ENCODE measurements at places on chromosomes 7 and 10.

- DNase-seq, result peak; percentile 92
Observed at GRCh38 chr7:141654551-141654950, 47.4 kb downstream of the DENND11 start.

DNA sequence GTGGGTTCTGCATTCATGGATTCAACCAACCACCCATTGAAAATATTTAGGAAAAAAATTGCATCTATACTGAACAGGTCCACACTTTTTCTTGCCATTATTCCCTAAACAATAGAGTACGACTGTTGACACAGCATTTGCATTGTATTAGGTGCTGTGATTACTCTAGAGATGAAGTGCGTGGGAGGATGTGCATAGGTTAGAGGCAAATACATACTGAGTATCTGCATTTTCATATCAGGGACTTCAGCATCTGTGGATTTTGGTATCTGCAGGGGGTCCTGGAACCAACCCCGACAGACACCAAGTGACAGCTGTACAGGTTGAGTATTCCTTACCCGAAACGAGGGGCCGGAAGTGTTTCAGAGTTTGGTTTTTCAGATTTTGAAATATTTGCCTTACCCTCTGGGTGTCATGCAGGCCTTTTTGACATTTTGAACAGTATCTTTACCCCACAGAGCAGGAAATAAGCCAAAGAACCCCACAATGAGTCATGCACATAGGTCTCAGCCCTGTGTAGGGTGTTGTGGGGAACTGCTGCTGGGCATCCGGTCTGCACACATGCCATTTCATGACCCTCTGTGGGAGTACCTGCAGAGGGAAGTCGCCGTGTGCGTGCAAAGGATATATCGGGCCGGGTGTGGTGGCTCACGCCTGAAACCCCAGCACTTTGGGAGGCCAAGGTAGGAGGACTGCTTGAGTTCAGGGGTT lies 14.5 kb downstream of the NUDT5 start:
- DNase-seq, result no peak

- no peak for DNase-seq
Observed at GRCh38 chr10:85795460-85795859, 571.1 kb downstream of the GRID1 start.

DNA sequence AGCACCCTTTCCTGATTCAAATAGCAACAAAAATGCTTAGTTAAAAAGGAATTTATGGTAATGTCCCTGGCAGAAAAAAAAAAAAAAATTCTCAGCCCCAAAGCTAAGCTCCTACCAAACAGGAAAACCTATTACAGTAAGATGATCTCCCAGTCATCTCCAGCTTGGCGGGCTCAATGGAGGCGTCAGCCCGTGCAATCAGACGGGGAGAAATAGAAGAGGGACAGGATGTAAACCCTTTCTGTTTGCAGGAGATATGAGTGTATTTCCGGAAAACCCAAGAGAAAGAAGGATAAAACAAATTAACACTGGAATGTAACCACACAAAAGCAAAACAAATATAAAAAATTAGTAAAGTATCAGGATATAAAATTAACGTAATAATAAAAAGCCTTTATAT lies 242.8 kb downstream of the TCERG1L start:
- DNase-seq, result no peak

- no peak for DNase-seq
Observed at GRCh38 chr7:75599244-75599781, 107.2 kb downstream of the SPDYE5 start.

- no peak for DNase-seq
Observed at GRCh38 chr10:46310851-46311250, 24.1 kb downstream of the ANTXRL start.

- DNase-seq, result no peak
Observed at GRCh38 chr7:137040745-137041144, 172.3 kb downstream of the CHRM2 start.

DNA sequence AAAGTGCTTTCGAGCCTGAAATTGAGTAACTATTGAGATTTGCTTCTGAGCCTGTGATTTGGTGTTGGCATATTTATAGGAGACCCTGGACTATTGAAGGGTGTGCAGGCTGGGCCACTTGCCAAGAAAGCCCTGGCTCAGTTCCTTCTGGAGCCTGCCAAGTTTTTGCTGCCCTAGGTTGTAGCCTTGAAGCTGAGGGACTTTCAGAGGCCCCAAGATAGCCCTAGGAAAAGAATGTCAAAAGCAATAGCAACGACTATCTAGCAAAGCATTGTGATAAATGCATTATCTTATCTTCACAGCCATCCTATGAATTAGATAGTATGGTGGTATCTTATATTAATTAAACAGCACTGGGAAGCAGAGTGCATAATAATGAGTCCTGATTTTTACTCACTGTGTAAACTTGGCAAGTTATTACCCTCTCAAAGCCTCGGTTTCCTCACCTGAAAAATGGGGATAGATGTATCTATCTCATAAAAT lies 473.7 kb upstream of the PODXL start:
- DNase-seq, result no peak

DNA sequence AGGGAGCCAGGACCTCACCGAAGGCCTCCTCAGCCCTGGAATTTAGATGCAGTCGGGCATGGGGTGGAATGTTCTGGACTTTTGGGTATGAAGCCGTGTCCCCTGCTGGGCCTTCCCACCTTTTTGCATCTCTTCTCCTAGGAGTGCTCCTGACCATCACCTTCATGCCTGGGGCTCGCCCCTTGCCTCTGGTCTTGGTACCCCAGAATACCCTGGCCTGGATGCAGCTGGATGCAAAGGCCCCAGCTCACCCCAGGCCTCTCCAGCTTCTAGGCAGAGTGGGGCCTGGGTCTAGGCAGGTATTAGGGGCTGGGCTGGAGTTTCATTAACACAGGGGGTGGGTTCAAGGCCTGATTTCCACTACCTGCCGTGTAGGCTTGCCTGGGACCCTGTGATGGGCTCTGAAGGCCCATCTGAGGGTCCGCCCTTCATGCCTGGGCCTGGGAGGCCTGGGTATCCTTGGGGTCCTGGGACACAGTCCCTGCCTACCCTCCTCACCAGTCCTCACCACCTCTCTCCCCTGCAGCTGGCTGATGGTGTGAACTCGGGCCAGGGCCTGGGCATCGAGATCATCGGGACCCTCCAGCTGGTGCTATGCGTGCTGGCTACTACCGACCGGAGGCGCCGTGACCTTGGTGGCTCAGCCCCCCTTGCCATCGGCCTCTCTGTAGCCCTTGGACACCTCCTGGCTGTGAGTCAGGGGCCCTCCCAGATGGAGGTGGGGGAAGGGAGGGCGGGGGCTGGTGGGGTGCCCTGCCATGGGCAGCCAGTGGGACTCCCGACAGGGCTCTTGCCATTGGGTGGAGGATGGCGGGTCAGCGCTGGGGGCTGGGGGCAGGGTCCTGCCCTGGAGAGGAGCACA lies 10.1 kb downstream of the AQP1 start:
- no peak for DNase-seq

DNA sequence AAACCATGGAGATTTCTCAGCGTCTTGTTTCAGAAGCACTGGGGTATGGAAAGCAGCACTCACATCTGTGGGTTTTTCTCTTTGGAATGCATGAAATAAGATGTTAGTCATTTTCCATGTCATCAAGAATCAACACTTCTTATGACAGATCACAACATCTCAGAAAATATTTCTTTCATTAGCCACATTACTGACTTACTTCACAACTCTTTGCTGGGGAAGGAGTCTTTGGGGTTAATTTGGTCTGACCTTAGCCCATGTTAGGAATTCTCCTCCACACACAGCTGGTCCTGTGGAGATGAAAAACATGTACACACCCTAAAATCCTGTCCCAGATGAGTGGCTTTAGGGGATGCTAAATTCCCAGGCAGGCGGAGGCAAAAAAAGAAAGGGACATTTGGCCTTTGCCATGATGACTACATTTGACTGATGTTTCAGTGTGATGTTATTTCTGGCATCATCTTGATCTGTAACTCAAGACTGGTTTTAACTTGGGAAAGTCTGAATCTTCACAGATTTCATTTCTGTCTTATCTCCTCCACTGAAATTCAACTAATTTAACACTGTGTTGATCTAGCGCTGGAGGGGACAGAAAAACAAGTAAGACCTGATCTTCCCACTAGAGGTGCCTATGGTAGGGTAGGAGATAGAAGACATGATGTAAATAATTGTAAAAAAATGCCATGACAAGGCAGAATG lies 363.2 kb downstream of the PRPF18 start:
- DNase-seq, result no peak

DNA sequence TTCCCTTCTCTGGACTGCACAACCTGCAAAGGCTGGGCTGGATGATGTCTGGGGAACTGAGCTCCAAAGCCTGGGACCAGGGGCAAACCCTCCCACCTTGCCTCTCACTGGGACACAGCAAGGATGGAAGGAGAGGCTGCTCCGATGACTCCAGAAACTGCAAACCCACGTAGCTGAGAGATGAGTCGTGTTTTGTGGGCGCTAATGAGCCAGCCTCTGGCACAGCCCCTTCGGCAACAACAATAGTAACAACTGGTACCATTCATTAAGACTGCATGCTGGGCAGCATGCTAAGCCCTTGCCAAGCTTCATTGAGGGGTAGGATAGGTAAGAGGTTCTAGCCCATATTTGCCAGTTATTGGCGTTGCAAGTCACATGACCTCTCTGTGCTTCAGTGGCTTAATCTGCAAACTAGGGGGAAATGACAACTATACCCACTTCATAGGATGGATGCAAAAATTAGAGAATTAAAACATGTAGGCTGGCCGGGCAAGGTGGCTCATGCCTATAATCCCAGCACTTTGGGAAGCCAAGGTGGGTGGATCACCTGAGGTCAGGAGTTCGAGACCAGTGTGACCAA lies 145.9 kb downstream of the SH3PXD2A start:
- DNase-seq, result no peak

GRCh38 chr10:119502618-119503155 lies 39.8 kb downstream of the RGS10 start:
- no peak for DNase-seq

GRCh38 chr10:31760674-31761081 lies 168.0 kb downstream of the ARHGAP12 start:
- DNase-seq, result no peak

DNA sequence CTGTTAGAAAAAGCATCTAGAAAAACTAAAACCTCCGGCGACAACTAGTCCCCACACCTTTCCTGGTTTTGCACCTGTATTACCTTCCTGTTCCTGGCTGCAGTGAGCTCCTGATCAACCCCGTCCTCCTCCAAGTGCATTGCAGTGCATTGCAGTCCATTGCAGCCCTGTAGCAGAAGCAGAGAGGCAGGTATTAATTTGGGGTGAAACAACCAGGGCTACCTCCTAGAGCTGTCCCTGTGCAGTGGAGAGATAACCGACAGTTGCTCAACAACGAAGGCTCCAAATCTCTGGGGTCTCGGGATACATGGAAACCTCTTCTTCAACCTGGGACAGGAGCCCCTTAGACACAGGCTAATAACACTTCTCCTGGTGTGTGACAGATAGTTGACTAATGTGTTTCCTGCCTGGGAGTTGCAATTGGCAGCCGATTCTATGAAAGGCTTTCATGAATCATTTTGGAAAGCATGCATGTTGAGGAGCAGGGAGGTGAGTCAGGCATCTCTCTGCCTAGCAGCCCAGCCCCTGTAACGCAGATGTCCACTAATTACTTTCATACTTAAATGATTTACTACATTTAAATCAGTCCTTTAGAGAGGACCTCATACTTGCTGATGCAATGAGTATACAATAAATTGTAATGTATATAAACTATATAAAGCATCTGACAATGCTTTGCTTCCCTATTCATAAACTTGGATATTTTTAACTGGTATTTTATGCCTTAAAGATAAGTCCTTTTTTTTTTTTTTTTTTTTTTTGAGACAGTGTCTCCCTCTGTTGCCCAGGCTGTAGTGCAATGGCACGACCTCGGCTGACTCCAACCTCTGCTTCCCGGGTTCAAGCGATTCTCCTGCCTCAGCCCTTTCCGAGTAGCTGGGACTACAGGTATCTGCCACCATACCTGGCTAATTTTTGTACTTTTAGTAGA lies 59.0 kb downstream of the PRR15 start:
- no peak for DNase-seq

GRCh38 chr10:74913377-74913979 lies 87.1 kb downstream of the KAT6B start:
- no peak for DNase-seq
